ENCODE measurements at places on chromosomes 3 and 15.
A peak's percentile ranks its signal among the peaks of the same experiment; 100 is the strongest.

GRCh38 chr3:79125313-79125984 is 642.3 kb downstream of the ROBO1 start:
- no peak for DNase-seq

- DNase-seq, result no peak
These were observed 414.3 kb downstream of the RBMS3 start for GRCh38 chr3:29695201-29695600.

GRCh38 chr15:64161688-64162477 is 939 bp downstream of the PPIB start:
- DNase-seq, result no peak

DNA sequence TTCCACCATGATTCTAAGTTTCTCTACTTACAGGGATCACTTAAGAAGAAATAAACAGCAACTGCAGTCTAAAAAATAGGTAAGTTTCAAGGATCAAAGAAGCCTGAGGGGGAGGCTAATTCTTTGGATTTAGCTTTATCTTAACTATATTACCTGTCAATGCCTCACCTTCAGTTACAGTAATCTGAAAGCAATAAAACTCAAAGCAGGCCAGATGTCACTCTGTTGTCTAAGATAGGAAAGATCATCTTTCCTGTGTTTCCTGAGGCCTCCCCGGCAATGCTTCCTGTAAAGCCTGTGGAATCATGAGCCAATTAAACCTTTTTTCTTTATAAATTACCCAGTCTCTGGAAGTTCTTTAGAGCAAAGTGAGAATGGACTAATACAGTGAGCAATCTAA is 60.2 kb downstream of the NPTN start:
- no peak for DNase-seq

- DNase-seq, result no peak
These were observed 215.6 kb upstream of the CD96 start for GRCh38 chr3:111326144-111326995.

DNA sequence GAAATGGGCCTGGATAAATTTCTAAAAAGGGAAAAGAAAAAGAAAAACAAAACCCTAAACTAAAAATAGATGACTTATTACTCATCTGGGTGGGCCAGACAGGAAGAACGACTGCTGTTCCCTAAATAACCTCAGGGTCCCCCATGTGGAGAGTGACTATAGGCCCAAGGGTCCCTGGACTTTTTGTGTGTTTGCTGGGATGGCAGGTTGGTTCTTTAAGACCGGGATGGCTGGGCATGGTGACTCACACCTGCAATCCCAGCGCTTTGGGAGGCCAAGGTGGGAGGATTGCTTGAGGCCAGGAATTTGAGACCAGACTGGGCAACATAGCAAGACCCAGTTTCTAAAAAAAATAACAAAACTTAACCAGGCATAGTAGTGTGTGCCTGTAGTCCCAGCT is 43.8 kb upstream of the TRA2B start:
- no peak for DNase-seq

DNA sequence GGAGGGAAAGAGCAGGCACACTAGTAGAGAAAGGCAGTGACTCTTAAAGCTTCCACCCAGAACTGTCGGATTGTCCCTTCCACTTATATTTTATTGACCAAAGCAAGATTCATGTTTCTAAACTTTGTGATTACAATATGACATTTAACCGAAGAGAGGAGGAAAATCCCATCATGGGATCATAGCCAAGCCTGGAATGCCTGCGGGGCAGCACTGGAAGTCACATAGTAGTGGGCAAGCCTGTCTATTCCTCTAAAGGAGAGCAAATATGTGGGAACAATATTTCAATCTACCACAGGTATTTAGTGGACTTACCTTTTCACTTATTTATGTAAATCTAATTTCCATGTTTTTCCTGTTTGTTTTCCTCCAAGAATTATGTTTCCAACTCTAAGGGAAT is 3.8 kb upstream of the TMOD3 start:
- DNase-seq, result no peak

GRCh38 chr3:161558236-161558635 is 61.6 kb downstream of the OTOL1 start:
- no peak for DNase-seq

DNA sequence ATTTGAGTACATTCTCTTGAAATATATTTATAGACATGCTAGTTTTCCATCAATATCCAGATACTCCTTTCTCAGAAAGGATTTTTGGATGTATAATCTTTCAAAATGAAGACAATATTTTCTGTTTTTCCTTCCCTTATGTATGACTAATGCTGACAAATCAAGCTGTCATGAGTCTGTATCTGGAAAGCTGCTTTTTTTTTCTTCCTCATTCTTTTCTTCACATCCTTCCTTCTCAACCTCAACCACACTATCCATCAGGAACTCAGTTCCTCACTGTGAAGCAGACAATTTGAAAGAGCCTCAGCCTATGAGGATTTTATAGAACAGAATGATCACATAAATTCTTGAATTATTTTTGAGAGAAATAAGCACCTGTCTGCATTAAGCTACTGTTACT is 335.9 kb upstream of the EPHA6 start:
- DNase-seq, result no peak

DNA sequence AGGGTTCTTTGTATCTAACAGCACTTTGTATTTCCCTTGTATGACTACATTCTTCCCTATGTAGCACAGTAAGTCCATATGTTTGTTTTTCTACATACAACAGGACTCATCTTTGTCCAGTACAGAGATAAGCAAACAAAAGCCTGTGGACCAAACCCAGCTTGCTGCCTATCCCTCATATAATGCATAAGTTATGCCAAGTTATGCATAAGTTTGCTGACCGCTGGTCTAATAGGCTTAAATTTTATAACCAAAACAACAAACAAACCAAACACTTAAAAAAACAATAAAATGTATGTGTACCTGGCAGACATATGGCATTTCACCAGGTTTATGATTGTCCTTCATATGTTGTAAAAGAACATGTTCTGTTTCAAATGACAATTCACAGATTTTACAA is 56.0 kb downstream of the ZNF280D start:
- no peak for DNase-seq

- no peak for DNase-seq
These were observed 870 bp upstream of the TMEM40 start for GRCh38 chr3:12759693-12760565.

DNA sequence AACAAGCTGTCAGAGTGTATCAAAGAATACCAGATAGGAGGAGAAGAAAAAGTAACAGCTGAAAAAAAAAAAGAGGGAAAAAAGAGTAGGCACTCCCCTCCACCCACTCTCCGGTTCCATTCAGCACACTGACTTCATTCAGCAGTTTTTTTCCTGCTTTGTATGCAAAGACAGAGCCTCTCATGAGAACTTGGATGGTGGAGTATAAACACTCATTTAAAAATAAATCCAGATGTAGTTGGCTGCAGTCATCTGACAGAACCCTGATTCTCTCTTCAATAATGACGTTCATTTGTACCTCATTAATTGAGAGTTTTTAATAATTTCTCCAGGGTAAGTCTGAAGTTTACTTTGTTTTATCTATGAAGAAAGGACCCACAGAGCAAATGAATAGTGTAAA is 81.0 kb downstream of the TMEM108 start:
- no peak for DNase-seq

- no peak for DNase-seq
These were observed at the start of gene MSL2 for GRCh38 chr3:136196064-136196400. MSL2 (minus strand) TSS chr3:136196335; CDS start chr3:136195113, 1,222 bp downstream.

- no peak for DNase-seq
These were observed 25.6 kb downstream of the CPNE4 start for GRCh38 chr3:132009241-132009640.

GRCh38 chr15:98873441-98874218 is 134.0 kb downstream of the PGPEP1L start:
- no peak for DNase-seq

GRCh38 chr3:5275529-5275928 is 88.0 kb downstream of the EDEM1 start:
- no peak for DNase-seq

GRCh38 chr3:40339871-40340270 is 30.4 kb downstream of the EIF1B start:
- no peak for DNase-seq

DNA sequence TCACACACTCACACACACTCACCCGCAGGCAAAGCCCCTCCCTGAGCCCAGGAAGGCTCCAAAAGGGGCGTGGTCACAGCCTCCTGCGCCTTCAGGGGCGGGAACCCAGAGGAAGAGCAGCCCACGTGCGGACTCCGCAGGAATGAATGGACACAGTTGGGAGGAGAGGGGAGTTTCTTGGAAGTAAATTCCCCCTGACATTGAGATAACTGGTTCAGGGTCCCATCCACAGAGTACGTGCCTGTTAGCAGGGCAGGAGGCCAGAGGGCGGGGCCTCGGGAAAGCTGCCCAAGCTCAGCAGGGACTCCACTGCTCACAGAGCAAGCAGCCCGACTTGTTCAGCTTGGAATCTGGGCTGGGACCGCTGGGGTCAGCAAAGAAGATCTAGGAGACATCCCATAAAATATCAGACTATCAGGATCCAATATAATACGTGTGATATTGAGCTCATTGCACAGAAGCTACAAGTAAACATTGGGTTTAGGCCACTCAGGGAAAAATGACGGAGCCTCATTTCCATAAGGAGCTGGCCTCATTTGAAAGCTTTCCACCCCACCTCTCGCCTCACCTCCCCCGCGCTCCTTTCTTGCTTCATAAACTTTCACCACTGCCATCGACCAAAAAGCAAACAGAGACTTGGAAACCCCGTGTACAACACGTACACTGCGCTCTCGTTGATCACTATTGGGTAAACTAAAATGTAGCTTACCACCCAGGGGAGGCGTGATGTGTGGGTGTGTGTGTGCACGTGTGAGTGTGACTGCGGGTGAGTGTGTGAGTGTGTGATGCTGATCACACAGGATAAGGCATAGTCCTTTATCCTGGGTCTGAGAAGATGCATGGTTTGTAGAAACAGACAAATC is 36.0 kb downstream of the TM2D3 start:
- DNase-seq, result peak; percentile 50

- no peak for DNase-seq
These were observed 9.4 kb downstream of the MAP6D1 start for GRCh38 chr3:183815951-183816475.

DNA sequence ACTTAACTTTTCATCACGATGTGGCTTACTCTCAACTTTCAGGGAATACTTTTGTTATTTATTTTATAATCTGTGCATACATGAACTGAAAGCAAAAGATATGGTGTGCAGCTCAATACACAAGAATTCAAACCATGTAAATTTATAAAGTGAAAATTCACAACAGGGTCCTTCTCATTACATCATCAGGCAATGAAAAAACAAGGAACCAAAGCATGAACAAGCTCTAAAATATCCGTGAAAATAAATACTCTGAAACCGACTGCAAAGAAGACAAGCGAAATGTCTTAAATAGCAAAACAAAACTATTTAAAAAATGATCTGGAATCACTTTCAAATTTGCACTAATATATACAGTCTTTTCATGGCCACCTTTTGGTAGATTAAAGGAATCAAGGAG is 28.9 kb downstream of the GNB5 start:
- no peak for DNase-seq

DNA sequence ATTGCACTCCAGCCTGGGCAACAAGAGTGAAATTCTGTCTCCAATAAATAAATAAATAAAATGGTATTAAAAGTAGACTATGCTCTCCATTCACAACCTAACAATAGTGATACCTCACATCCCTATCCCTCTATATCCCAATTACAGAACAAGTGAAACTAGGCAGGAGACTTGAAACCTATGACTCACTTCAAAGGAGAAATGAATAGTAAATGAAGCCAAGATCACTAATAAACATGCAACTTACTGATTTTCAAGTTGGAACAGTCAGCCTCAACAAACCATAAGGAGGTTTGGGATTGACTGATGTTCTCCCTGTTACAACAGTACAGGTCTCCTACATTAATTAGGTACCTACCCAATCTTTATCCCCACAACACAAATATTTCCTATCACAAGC is 103.4 kb downstream of the GSK3B start:
- no peak for DNase-seq

DNA sequence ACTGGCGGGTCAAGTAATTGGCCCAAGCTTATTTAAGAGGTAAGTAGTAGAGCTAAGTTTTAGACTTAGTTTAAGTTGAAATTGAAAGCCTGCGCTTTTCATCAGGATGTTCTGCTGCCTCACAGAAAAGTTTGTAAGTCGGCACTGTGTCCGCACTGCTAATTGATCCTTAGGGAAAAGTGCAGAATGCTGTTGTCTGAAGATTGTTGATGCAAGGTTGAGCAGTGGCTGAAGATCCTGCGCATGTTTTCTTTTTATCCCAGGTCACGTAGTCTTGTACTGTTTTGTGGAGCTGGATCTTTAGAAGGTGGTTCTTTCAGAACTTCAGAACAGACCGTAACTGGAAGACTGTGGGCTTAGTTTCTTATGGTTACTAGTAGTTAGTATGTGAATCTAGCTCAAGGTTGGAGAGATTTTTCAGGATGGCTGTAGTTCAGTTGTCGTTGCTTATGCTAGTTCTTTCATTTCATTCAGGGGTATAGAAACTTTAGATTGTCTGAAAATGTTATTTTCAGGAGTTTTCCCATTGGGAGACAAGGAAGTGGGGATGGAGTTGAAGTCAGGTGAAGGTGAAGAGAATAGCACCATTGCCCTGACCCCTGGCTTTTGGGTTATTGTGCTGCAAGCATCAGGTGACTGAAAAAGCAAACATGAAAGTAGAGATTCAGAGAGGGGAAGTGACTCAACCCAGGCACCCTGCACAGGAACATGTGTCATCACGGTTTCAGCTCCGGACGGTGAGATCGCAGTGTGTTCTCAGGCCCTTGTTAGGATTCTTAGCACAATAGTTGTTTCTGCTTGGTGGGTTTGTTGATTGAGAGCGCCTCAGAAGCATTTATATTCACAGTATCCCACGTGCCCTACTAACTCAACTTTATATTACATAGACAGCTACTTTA is 32.8 kb downstream of the AKAP13 start:
- DNase-seq, result peak; percentile 93

DNA sequence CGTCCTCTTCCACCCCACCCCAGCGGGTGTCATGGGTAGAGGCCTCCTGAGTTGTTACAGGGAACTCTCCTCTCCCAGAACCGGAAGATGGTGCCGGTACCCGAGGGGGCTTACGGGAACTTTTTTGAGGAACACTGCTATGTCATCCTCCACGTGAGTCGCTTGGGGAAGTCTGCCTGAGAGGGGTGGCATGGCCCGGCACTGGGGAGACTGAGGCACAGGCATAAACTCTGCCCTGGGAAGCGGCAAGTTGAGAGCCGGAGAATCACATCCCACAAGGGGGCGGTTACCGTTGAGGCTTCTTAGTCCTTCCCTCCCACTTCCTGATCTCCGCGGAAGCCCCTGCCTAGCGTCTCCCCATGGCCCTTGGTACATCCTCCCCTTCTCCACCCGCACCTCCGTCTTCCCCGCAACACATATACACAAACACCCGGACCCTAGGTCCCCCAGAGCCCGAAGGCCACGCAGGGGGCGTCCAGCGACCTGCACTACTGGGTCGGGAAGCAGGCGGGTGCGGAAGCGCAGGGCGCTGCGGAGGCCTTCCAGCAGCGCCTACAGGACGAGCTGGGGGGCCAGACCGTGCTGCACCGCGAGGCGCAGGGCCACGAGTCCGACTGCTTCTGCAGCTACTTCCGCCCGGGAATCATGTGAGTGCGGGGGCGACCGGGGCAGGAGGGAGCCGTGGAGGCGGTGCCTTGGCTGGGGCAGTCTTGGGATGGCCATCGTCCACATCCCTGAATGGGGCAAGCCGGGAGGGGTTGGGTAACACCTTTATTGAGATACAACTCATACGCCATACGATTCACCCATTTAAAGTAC is 3.4 kb downstream of the VILL start:
- DNase-seq, result peak; percentile 67

GRCh38 chr3:119364401-119364800 is 70.2 kb downstream of the ARHGAP31 start:
- no peak for DNase-seq

- no peak for DNase-seq
These were observed 516.2 kb downstream of the SHQ1 start for GRCh38 chr3:72332036-72332435.

GRCh38 chr3:146625186-146625775 is 20.1 kb upstream of the PLSCR5 start:
- DNase-seq, result no peak
